Stimulated activated CD8-positive, alpha-beta memory T cell treated with anti-CD3 and anti-CD28 coated beads, Interleukin-7, amount 100 ng/mL, for 1 hour (primary cell): ENCODE measurements at places on chromosomes 4 and X.

DNA sequence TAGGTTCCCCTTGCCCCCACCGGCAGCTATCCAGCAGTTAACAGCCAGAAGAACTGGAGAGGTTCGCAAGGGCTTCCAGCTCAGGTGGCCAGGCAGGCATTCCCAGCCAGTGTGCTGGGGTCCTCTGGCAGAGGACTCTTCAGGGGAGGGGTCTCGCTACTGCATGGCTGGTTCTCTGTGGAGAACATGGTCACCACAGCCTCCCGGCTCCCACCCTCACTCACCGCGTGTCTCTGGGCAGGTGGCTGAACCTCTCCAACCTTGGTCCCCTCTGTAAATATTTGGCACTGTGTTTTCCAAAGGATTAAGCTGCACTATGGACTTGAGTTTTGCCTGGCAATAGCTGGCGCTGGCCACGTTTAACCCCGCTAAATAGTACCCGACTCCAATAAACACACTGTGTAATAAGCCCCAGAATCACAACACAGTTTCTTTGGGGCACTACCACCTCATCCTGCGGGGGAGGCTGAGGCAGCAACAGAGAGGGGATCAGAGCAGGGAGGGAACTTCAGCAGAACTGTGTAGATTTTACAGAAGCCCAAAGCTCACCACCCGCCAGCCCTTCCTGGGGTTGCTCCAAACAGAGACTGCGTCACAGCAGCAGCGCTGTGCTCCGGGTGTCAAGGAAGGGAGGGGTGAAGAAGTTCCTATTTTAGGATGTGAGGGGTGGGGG, 15.2 kb downstream of the BCOR start:
- no peak for DNase-seq

DNA sequence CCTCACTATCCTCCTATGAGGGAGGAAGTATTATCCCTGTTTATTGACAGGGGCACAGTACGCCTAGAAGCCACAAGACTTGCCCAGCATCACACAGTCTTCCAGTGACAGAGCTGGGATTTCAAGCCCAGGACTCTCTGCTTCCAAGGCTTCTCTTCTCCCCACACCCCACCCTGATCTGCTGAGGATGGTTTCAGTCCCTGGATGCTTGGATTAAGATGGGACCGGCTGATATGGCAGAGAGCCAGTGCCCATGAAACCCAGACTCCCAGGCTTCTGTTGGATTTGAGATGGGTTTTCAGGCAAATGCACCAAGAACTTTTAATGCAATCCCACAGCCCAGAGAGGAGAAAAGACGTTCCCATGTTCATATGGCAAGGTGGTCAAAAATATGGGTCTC, 23.2 kb downstream of the EFNB1 start:
- DNase-seq: no peak

GRCh38 chr4:145709843-145710242, 29.9 kb downstream of the C4orf51 start:
- DNase-seq: no peak

GRCh38 chr4:144547678-144548298, 98.2 kb upstream of the HHIP start:
- DNase-seq: no peak

- DNase-seq: no peak
Measured at GRCh38 chrX:120768681-120769080, 107.0 kb downstream of the CT47B1 start.

DNA sequence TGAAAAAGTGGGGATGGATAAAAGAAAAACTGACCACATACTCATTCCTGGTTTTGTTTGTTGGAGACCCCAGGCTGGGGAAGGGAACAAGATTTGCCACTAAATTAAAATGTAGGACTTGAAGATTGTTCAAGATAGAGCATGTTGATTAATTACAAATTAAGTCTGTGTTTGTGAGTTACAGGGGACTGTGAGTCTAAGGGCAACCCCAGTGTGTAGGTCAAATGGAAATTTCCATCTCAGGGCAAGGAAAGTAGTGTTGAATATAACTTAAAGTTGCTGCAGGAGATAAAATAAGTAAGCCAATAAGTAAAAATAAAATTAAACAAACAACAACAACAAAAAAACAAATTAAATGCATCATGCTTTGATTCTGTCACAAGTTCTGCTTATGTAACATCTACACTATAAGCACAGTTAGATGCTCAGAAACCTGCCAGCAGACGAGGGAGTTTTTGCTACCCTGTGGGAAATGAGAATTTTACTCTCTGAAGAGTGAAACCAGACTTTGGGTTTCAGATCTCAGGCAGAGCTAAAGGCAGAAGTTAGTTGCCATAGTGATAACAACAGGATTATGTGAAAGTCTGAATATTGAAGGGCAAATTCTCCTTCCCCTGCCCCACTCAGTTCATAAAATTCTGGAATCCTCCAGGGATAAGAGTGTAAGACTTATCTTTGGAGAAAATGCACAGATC, 352.3 kb downstream of the GRXCR1 start:
- no peak for DNase-seq

- DNase-seq: no peak
Measured at GRCh38 chr4:4270529-4270928, 19.4 kb downstream of the LYAR start.
